ENCODE measurements at places on chromosomes 3 and 15.

- DNase-seq: no peak
These were observed 175.4 kb downstream of the SUCNR1 start for GRCh38 chr3:152048831-152049230.

DNA sequence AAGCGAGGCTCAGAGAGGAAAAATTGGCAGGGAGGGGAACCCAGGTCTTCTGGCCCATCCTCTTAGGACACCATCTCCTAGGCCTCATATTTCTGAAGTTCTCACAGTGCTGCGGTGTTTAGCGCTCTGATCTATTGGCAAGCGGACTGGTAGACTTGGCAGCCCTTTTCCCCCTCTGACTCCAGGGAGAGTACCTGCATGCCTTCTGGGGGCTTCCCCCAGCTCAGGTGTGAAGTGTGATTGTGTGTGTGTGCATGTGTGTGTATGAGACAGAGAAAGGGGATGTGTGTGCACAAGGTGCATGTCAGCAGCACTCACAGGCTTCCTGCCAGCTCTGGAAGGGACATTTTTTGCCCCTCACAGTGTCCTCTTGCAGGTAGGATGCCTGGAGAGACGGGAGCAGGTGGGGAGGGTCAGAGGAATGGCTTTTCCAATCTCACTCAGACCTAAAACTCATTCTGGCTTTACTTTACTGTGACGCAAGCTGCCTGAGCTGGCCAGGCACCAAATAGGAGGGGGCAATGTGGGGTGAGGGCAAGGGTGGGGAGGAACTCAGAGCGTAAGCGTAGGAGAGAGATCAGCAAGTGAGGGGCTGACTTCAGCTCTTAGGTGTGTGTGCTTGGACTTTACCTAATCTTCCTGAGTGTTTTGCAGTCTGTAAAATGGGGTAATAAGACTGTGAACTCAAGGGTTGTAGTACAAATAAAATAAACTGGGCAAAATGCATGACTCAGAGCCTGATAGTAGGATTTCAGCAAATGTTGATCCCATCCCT lies 4.0 kb upstream of the IL17RE start:
- DNase-seq: no peak

DNA sequence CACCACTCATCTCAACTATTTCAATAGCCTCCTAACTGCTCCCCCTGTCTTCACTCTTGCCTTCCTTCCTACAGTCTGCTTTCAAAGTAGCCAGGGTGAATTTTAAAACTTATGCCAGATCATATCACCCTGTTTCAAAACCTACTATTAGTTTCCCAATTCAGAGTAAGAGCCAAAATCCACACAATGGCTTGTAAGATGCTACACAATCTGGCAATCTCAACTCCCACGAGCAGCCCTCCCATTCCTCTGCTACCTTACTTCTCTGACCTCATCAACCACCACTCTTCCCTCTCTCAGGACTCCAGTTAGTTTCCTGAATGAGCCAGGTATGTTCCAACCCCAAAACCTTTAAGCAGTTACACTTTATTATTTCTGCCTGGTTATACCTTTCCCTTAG lies 62.5 kb downstream of the VPS13C start:
- no peak for DNase-seq

DNA sequence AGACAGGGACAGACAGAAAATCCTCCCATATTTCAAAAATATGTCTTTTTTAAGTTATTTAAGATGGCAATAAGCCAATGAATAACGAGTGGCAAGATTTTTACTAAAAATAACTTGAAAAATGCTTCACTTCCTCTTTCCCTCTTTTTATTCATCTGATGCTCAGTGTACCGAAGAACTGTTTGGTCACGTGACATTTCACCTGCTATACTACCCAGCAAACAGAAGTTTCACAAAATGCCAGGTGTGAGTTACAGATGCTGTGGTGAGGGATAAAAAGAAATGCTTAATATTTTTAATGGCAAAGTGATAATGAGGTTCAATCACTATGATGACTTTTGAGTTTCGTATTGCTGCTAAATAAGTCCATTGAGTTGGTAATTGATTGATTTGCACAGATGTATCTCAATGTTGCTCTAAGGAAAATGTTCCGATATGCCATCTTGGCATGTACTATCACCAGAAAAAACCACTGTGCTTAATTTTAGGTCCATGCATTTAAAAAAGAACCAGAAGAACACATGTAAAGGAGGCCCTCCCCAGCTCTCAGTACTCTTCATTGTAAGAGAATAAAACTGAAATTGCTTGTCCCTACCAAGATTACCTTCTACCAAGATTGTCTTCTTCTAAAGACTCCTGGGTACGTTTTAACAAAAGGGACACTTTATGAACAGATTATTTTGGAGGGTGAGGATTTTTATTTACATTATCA lies 26.0 kb upstream of the SEC62 start:
- no peak for DNase-seq

- no peak for DNase-seq
These were observed 136.6 kb upstream of the RARB start for GRCh38 chr3:25291481-25291905.

DNA sequence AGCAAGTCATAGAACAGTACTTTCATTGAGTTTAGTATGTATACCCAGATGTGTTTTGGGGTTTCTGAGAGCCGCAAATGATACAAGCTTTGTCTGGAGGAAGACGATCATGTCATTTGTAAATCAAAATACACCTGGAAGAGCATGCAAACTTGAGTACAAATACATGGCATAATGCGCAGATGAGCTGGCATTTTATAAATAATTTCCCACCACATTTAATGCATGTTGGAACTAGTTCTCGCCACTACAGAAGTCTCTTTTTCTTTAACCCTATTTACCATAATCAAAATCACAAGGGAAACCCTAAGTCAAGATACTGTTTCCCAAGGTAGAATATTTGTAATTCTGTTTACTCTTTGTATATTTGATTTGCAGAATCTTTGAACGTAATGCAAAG lies 318.6 kb downstream of the EPHA3 start:
- DNase-seq: no peak

DNA sequence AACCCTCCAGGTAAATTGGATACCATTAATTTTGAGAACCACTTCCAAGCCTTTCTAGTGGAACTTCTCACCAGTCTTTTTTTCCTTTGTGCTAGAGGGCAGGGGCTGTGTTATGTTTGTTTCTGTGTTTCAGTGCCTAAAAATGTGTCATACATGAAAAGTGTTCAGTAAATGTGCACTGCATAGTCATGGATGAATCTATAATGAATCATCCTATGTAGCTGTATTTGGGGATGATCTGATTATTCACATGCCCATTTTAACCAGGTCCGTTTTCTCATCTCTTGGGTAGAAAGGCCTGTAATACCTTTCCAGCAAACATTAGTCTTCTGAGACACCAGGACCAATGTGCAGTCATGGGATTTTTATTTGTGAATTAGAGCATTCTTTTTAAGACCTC lies 583.0 kb upstream of the GOLIM4 start:
- no peak for DNase-seq

- DNase-seq: no peak
These were observed 97.9 kb upstream of the NANOGP8 start for GRCh38 chr15:35182841-35183479.

DNA sequence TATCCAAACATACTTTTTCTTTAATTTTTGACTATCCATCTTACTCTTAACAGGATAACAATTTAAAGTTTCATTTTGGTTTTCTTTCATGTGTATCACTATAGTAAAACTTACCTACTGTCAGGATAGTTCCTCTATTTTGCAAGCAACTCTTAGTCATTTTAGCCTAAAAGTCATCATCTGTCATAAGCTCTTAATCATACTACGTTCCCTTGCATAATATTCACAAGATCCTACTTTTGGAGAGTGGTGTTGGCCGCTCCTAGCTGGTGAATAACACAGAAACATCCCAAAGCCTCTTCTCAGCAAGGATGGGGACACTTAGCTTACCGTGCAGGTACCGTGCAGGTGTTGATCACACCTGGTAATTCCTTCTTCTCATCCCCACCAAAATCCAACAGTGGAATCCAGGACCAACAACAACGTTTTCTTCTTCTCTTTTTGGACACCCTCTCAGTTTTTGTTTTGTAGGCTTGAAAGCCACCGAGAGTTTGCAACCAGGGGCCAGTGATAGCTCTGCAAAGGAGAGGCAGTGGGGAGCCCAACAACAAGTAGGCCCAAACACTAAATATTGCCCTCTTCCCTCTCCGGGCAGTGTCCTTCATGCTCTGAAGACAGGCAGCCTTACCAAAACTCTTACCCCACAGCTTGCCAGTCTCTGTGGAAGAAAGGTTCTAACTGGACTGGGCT lies 433 bp downstream of the FILIP1L start:
- no peak for DNase-seq

DNA sequence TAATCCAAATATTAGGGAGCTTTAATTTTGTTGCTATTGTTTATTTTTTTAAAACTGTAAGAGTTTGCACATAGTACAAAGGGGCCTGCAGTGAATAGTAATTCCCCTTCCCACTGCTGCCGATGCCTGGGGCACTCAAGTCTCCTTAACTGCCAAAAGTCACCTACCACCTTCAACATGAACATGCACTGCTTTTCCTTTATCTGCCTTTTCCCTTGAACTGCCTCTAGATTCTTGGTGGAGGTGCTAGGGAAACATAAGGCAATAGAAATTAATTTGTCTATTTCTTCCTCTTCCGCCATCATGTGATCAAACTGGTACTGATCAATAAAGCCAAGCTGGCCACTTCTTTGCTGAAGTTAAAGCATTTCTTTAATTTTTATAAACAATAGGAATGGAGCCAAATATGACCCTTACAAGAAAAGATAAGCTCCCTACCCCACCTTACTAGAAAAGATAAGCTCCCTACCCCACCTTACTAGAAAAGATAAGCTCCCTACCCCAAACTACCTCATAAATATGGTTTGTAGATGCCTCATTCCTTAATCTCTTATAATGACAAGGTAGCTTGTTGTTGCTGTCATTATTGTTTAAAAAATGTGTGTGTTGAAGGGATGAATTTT lies 17.4 kb upstream of the ACAP2 start:
- no peak for DNase-seq

- DNase-seq: no peak
These were observed 239.4 kb downstream of the CHST2 start for GRCh38 chr3:143358793-143359491.

All from stimulated activated CD8-positive, alpha-beta memory T cell treated with anti-CD3 and anti-CD28 coated beads, Interleukin-7, amount 100 ng/mL, for 24 hours (primary cell).